Stimulated activated CD8-positive, alpha-beta memory T cell treated with anti-CD3 and anti-CD28 coated beads, Interleukin-4, amount 100 ng/mL, for 24 hours (primary cell): ENCODE measurements at places on chromosomes 1 and 21.

DNA sequence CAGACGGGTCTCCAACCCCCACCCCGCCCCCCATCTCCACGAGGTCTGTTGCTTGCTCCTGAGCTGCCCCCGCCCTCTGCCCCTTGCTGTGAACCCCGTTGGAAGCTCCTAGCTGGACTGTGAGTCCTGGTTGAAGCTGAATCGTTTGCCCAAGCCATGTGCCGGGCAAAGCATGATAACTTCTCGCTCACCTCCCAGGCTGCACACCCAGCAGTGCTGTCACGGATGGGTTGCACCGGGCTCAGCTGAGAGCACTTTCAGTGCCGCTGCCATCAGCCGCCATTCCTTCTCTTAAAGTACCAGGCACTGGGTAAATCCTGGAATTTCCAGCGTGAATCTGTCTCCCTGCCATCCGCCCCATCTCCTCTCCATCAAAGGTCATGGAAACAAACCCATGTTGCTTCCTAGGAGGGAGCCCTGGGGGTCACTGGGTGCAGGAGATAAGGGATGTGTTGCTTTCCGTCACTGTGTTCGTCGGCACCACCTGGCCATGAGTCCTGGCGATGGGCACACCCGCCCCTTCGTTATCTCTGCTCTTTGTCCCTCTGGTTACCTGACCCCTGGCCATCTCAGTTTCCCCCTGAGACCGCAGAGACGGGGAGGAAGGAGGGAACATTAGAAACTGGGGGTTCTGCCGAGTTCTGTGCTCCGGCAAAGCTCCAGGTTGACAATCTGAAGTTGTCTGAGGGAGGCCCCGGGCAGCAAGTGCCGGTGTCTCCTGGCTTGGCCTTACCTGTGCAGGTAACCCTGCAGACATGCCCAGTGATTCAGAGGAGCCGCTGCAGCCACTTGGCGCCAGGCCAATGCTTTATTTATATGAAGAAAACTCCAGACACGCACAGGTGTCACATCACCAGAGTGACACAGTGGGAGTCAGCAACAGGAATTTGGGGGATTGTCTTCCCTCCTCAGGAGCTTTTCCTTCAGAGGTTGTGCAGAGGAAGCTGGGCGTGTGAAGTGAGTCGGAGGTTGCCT, 2.7 kb downstream of the PDE9A start:
- no peak for DNase-seq

GRCh38 chr1:111476761-111477309, 3.1 kb downstream of the C1orf162 start:
- no peak for DNase-seq

- DNase-seq: no peak
Measured at GRCh38 chr1:165431079-165431478, 13.8 kb downstream of the RXRG start.

DNA sequence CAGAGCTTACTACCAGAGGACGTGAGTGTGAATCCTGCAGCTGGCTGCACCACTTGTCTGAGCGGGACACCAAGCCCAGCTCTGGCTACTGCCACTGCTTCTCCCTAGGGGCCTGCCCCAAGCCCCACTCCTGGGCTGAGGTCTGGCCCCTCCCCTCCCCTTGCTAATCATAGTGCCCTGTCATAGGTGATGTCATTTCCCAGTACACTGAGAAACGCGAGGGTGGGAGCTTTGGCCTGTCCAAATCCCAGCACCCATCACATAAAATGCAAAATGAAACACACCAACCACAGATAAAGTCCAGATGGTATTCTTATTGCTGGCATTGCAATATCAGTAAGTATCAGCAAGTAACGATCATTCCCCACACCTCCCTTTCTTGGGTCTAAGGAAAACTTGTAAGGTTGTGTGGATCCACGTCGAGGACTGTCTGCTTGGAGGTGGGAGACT, 77.7 kb downstream of the TOMM20 start:
- no peak for DNase-seq

- DNase-seq: no peak
Measured at GRCh38 chr1:203450001-203450400, 25.6 kb upstream of the PRELP start.

DNA sequence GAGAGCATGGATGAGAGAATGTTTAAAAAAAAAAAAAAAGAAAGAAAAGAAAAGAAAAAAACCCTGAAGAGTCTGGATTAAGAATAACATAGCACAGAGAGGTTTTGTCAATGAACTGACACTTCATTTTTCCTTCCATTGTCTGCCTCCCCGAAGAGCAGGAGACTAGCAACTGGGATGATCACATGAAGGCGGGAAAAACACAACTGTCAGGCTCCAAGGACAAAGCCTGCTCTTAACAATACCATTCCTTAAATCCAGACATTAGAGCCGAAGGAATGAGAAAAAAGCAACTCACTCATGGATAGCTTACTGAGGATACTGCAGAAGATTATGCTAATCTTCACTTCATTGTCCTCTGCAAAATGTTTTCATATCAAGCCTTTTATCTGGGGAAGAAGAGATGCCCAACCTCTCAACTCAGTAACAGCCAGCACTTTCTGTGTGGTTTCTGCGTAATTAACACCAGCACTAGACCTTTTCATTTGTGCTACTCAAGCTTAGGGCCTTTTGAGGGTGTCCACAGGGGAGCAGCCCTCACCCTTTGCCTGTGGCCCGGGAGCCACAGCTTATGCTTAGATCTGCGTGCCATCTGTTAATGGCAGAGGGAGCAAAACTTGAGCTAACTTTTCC, 182.3 kb downstream of the BARHL2 start:
- no peak for DNase-seq

DNA sequence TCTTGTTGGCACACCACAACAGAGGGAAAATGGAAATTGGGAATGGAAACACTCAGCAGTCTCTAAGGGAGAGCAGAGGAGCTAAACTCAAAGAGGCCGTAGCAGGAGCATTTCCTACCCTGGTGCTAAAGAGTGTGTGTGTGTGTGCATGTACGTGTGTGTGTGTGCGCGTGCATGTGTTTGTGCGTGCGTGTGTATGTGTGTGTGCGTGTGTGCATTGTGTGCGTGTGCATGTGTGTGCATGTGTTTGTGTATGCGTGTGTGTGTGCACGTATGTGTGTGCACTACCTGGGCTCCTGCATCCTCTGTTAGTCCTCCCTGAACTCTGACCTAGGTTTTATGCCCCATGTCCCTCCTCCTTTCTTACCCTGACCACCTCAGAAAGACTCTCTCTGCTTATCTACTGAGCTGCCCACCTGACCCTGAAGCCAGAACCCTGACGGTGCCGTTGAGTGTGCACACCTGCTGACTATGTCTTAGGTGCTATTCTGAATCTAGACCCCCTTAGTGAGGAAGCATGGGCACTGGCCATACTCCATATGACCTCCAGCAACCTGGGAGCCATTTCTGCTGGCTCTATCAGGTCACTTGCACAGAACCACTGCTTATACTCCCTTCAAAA, 157.1 kb upstream of the HMGB4 start:
- no peak for DNase-seq

GRCh38 chr1:53163291-53163768, 20.9 kb upstream of the SLC1A7 start:
- no peak for DNase-seq

GRCh38 chr1:31834501-31834900, 18.7 kb upstream of the SPOCD1 start:
- no peak for DNase-seq

GRCh38 chr1:92705446-92705845, 79.5 kb downstream of the EVI5 start:
- DNase-seq: no peak

DNA sequence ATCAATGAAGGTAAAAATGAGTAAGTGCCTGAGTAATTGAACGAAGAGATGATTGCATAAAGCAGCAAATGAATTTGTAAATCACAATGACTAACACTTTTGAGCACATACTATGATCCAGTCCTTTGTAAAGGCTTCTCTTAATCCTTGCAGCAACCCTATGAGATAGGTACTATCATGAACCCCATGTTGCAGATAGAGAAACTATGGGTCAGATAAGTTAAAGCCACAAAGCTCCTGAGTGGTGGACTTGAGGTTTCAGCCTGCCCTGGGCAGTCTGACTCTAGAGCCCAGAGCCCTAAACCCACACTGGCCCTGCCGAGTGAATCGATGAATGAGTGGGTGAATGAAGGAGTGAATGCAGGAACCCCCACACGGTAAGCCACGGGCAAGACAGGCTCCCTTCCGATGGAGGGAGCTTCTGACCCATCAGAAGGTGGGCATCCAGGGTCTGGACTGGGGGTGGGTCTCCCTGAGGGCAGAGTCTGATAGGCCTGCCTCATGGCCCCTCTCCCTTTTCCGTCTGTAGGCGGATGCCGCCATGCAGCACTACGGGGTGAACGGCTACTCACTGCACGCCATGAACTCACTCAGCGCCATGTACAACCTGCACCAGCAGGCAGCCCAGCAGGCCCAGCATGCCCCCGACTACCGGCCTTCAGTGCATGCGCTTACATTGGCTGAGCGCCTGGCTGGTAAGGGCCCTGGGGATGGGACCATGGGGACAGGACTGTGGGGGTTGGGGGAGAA, 17.0 kb downstream of the DMBX1 start:
- DNase-seq: no peak

DNA sequence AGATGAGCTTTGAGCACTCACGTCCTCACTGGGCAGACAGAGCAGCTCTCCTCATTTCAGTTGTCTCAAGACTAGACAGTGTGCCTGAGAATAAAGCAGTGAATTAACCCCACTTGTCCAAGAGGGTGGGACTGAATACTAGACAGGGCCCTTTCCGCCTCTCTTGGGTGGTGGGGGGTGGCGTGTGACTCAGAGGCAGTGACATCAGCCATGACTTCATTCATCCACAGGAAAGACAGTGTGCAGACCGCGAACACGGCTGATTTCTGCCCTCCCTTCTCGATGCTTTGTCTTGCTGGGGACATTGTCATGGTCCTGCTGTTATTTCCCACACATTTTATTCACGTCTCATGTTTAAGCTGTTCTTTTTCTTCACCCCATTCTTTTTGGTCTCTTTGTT, 64.9 kb downstream of the FGGY start:
- no peak for DNase-seq

DNA sequence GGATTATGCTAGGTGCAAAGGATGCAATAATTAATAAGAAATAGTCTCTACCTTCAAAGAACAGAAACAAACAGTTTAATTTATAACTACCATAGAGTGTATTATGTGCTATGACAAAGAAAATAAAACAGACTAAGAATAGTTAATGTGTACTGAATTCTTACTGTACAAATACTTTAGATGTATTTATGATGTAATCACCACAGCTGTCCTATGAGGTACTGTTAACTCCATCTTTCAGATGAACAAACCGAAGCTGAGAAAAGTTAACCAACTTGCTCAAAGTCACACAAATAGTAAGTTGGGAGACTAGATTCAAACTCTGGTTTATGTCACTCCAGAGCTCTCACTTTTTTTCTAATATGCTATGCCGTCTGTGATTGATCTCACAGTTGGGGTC, 77.0 kb upstream of the FGGY start:
- no peak for DNase-seq

DNA sequence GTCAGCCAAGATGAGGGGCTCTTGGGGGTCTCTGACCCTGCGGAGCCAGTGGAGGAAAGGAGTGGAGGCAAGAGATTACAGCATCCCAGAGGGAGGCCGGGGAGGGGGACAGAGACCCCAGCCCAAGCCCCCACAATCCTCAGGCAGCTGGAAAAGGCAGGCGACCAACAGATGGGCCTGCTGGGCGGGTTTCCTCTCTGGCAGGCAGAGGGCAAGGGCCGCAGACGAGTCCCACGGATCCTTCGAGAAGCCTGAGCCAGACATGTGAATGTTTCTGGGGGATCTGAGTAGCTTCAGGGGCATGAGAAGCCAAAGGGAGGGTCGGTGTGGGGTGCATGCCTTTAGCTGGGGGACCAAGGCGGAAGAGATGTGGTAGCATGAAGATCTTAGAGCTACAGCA, 2.1 kb upstream of the PLEKHA6 start:
- DNase-seq: no peak

GRCh38 chr1:59163268-59164092, 133.4 kb upstream of the FGGY start:
- DNase-seq: no peak

DNA sequence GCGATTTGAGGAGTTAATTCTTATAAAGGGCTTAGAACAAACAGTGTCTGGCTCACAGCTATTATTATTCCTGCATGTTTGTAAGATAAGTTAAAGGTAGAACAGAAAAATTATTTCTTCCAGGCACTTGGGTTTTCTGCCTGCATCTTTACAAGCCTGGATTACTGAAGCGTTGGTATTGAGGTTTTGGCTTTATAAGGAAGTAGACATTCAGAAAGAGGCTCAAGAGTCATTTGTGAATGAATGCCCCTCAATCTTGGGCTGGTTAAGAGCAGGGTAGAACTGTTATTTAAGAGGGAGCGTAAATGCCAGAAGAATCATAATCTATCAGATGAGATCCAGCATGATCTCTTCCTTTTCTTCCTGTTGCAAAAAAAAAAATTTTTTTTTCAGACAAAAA, 77.3 kb upstream of the ARID1A start:
- DNase-seq: no peak

GRCh38 chr1:3641046-3641760, 8.7 kb downstream of the WRAP73 start:
- no peak for DNase-seq

GRCh38 chr1:237416924-237417655, 375.1 kb downstream of the RYR2 start:
- no peak for DNase-seq

DNA sequence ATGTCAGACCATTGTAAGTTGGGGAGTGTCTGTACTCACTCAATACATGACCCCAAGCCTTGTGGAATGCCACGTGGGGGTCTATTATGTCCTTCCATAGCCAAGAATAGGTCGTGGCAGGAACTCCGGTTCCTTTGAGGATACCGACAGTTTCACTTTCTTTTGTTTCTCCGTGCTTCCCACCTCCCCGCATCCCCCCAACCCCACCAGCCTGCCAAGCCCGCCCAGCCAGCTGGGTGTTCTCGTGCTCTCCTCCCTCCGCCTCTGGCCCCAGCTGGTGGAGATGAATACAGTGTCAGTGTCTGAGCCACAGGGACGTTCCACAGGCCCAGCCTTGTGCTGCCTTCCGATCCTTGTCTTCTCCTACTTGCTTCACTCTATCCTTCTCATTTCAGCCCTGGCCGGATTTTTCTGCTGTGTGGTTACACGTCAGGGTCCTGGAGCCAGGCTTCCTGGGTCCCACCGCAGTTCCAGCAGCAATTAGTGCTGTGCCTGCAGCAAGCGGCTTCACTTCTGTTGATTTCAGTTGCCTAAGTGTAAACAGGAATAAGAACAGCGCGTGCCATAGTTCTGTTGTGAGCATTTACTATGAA, 4.1 kb upstream of the AGTRAP start:
- no peak for DNase-seq

- DNase-seq: no peak
Measured at GRCh38 chr1:174964261-174964971, 35.3 kb upstream of the CACYBP start.

GRCh38 chr21:41317458-41317857, 857 bp downstream of the FAM3B start:
- no peak for DNase-seq

DNA sequence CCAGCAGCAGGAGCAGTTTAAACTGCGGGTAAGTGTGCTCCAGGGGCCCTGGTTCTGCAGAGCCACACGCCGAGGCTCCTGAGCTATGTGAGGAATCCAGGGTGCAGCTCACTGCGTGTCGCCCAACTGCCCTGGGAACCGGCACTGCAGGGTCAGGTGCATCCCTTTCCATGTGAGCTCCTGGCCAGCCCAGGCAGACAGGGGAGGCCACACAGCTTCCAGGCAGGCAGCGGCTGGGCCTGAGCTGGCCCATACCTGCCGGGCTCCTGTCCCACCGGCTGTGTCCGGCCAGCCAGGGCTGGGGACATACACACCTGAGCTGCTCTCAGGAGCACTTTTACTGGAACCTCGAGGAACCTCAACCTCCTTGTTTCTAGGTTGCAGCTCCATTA, 18.6 kb upstream of the COL18A1 start:
- no peak for DNase-seq
